Activated T-cell treated with anti-CD3 and anti-CD28 coated beads for 4 hours (primary cell): ENCODE measurements at places on chromosomes 12 and 14.

GRCh38 chr14:100084591-100084990, 19.4 kb downstream of the EVL start:
- DNase-seq, result no peak

DNA sequence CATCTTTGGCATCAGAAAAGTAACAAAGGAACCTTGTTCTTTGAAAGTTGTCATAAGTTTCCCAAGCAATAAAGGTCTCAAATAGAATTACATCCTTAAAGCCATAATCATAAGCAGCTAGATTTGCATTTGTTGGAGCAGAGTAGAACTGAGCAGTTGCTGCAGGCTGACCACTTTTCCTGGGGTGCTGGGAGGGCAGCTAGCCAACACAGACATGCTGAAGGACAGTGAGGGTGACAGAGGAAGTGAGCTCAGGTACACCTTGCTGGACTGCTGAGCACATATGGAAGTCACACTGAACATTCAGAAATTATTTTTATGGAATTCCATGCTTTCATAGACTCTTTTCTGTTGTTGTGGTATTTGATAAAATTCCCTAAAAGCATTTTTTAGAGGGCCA, 66.2 kb downstream of the MARK3 start:
- DNase-seq, result no peak

GRCh38 chr14:102928412-102929240, 6.2 kb downstream of the AMN start:
- peak; percentile 73 for DNase-seq

GRCh38 chr12:131312793-131313545, 359.3 kb downstream of the ADGRD1 start:
- no peak for DNase-seq

DNA sequence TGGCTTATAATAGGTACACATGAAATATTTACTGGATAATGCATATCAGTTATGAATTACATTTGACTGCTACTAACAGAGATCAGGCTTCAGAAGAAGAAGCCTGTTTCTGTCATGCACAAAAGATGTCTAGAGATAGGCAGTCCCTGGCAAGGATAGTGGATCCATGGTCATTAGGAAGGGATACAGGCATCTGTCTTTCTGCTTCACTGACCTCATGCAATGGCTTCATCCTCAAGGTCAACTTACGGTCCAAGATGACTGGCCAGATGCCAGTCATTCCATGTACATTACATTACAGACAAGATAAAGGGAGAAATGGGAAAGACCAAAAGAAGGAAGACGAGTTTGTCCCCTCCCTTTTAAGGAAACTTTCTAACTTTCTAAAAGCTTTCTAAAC, 94.0 kb downstream of the NUAK1 start:
- no peak for DNase-seq
